ENCODE measurements at places on chromosomes 5 and 9.
A peak's percentile ranks its signal among the peaks of the same experiment; 100 is the strongest.

DNA sequence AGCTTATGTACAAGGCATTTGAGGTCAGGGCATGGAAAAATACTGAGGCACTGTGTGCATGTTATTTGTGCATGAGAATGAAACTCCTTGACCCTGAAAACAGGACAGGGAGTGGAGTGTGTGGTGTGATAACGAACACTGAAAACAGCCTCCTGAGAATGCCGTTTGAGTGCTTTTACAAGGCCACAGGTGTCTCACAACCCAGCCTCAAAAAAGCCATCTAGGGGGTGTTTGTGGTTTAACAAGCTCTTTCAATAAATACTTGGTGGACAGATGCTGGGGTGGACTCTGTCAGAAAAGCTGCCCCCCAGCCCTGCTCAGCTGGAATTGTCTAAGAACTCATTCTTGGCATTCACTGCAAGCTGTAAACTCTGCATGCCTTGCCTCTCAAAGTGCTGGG is 94.0 kb upstream of the SLC25A48 start:
- DNase-seq = no peak

DNA sequence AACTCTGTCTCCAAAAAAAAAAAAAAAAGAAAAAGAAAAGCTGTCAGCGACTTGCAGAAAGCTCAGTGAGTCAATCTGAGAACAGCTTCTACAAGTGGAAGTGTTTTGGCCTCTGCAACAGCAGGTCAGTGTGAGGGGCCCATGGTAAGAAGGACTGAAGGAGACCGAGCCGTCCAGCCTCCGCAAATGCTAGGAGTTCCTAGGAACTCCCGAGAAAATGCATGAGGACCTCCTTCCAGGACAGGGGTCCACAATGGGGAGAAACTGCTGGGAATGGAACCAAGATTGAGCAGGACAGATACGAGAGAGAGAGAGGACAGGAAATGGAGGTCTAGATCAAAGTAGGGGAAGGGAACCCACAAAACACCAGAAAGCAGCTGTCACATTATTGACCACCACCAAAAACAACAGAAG is 180.5 kb downstream of the CRB2 start:
- DNase-seq = no peak

- peak; percentile 46 for DNase-seq
Measured at GRCh38 chr5:61701877-61702602, 370.0 kb downstream of the ZSWIM6 start.

- DNase-seq = no peak
Measured at GRCh38 chr5:136018814-136019783, 9.7 kb upstream of the TGFBI start.

- no peak for DNase-seq
Measured at GRCh38 chr9:97560851-97561250, 59.4 kb downstream of the TMOD1 start.

- DNase-seq = peak; percentile 73
Measured at GRCh38 chr9:8733131-8733954, 933.8 kb upstream of the DMAC1 start.

GRCh38 chr5:34716986-34717385 is 60.9 kb downstream of the RAI14 start:
- DNase-seq = no peak

DNA sequence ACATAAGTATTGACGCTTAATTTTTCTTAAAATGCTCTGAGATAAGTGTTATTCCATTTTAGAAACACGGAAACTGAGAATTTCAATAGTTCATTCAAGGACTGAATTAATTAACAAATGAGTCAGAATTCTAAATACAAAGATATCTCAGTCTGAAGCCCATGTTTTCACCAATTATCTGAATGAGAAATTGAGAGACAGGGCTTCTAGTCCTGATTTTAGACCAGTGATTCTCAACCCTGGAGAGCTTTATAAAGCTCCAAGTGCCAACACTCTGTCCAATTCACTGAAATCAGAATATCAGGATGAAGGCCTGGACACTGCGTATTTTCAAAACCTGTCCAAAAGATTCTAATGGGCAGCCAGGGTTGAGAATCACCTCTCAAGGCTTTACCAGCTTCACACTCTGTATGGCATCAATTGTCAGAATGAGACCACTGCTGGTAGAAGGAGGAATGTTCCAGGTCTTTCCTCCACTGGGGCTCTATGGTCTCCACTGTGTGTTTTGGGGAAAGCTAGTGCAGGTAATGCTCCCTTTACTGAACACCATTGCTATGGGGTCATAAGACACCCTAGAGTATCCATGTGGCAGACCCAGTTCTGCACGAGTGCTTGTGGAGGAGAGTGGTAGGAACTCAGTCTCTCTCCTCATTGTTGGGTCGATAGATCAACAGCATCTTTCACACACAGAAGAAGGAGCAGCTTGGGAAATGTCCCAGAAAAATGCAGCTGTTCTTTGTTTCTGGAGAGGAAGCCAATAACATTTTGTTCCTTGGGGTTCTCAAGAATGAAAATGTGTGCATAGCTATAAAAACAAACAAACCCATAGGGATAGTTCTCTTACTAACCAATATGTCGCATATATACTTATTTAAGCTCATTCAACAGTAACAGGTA is 99.7 kb upstream of the OSMR start:
- DNase-seq = peak; percentile 21

GRCh38 chr9:36492865-36493264 is 79.8 kb upstream of the MELK start:
- DNase-seq = no peak

- no peak for DNase-seq
Measured at GRCh38 chr9:92654481-92655301, 15.2 kb downstream of the IPPK start.

DNA sequence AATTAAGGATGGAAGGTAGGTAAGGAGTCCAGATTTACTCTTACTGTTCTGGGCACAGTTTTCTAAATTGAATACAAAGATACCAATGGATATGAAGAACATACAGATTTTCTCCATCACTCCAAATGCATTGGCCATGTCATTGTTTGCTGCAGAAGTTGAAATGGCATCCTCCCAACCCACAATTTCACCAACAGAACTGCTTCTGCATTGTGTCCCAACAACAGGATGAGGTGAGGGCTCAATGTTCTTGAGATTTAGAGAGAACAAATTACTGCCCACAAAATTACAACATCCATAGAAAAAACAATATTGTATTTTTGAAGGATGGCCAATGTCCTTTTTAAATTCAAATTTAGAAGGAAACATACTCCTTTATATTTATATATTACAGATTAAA is 88.9 kb downstream of the NUDT12 start:
- no peak for DNase-seq

DNA sequence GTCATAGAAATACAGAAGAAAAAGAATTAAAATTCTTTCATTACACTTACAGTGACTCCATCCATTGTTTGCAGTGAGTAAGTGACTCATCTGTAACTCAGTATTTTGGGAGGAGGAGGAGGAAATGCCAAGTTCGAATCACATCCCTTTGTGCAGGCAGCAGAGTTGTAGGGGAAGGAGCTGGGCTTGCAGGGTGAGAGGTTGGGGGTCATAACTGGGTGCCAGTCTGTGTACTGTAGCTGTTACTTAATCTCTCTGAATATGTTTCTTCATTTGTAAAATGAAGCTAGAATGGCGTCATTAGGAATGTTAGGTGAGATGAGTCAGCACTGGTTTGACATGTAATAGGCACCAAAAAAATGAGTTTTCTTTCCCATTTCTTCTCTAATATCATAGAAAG is 235.7 kb upstream of the ADAMTSL1 start:
- DNase-seq = no peak

- DNase-seq = no peak
Measured at GRCh38 chr5:33310451-33310850, 130.3 kb upstream of the TARS1 start.

DNA sequence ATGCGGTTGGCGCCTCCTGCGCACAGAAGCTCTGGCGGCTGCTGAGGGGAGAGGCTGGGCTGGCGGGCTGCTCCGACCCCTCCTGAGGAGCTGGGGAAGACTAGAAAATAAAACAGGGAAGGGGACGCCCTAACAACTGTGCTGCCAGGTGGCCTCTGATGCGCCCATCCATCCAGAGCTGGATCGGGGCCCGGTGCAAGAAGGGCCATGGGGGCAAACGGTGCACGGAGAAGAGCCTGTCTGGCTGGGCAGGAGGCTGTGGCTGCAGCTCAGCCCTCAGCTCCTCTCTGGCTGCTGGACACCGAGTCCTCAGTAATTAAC is 21.0 kb upstream of the MRNIP start:
- no peak for DNase-seq

DNA sequence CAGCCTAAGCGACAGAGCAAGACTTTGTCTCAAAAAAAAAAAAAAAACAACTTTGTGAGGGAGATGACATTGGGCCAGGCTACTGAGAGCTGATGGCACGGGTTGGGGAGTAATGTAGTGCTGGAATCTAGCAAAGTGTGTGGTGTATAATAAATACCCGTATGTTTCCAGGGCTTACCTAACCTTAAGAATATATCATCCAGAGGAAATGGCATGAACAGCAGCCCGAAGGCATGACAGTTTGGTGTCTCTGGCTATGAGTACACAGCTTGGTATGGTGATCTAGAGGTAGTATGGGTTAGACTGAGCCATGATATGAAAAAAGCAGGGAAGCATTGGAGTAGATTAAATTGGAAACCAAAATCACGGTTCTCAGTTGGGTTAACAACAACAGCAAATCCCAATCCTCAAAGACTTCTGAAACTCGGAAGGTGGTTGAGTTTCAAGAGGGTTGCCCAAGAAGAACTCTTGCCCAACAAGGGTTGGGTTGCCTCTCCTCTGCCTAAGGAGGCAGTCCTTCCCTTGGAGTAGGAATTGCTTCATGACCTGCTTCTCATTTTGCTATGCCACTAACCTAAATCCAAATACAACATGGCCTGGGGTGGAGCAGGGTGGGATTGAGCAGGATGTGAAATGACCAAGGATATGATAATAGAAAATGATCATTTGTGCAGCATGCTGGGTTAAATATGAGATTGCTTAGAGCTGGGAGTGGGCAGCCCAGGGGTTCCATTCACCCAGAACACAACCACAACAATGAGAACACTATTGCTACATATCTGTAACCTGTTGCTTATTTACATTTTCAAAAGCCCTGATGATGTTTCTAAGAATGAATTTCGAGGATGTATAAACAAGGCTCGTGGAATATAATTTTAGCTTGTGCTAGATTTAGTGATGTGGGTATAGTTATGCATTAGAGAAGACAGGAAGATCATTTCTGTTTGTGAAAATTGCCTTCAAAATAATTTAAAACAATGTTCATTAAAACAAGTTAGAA is 64.6 kb upstream of the ZFR start:
- no peak for DNase-seq

GRCh38 chr5:142946547-142947426 is 176.6 kb downstream of the ARHGAP26 start:
- no peak for DNase-seq

- no peak for DNase-seq
Measured at GRCh38 chr5:33841891-33842290, 49.9 kb downstream of the ADAMTS12 start.

DNA sequence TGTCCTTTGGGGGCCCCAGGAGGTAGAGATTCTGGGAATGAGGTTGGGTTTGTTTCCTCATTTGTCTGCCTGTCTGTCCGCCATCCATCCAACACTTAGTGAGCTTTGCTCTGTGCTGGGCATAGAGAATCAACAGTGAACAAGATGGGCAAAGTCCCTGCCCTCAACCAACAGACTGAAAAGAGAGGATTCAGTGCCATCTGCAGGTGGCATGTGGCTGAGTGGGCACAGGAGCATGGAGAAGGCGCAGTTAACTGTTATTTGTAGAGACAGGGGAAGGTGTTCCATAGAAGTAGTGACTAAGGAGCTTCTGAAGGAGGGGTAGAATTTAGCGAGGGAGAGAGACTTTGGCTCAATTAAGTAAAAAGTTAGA is 23.1 kb downstream of the POLR1E start:
- no peak for DNase-seq

GRCh38 chr5:150069672-150070627 is 16.4 kb downstream of the CSF1R start:
- DNase-seq = no peak

DNA sequence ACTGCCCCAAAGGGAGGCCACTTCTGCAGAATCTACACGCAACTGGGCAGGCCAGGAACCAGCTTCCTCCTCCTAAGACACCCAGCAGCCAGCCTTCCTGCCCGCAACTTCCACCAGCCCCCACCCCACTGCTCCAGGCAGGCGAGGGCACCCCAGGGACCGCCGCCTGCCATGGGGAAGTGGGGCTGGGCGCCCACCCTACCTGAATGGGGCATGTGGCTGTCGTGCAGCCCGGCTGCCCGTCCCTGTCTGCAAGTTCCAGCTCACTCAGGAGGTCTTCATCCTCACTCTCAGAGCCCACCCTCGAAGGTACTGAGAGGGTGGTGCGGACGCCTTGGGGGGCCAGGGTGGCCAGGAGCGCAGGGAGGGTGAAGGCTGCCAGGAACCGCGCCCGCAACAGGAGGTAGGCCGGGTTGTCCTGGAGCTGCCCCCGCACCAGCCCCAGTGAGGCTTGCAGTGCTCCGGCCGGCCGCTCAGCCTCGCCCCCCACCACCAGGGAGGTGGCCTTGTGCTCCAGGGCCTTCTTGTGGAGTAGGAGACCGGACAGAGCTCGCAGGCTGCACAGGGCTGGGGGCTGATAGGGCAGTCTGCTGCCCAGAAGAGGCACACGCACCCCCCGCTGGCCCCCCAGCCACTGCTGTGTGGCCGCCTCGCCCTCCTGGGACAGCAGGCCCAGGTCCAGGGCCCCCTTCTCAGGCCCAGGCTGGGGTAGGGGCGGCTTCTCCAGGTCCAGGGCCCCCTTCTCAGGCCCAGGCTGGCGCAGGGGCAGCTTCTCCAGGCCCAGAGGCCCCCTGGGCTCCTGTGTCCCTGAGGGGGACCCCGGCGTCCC is 4.1 kb upstream of the CARD9 start:
- no peak for DNase-seq

DNA sequence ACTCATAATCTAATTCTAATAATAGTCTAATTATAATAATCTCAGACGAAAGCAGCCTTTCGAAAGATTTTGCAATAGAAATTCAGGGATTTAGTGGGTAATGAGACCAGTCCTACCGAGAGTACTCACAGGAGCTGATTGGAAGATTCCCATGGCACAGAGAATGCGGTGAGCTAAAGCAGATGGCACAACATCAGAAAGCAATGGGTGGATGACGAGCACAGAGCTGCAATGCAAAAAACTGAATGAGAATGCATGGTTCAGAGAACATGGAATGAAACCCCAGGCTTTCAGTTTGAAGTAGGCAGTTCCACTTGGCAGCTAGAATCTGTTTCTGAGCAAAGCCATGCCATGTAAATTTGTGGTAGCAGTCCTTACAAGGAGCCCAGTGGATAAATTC is 78.2 kb upstream of the SPINK5 start:
- no peak for DNase-seq

DNA sequence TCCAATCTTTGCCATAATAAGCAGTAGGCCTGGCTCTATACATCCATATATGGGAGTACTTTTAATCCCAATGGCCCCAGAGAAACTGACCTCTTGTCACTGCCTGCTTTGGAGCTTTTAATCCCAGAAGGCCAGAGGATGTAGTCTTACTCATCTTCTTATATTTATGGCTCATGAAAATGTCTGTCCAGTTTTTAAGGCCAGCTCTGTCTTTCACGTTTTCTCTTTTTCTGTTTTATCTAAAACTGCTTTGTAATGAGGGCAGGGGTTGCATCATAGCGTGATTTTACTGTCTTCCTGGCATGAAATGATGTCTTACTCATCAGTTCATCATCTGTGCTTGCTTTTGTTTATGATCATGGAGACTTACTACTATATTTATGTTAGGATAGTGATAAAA is 1094.9 kb downstream of the MAT2B start:
- no peak for DNase-seq

- DNase-seq = no peak
Measured at GRCh38 chr9:708182-708550, 133.3 kb upstream of the DMRT1 start.

- DNase-seq = no peak
Measured at GRCh38 chr5:137689306-137689705, 46.6 kb downstream of the KLHL3 start.

- DNase-seq = no peak
Measured at GRCh38 chr5:143514616-143515335, 111.3 kb upstream of the NR3C1 start.
